GM04503 (cell line): ENCODE measurements at places on chromosomes 12 and 14.

DNA sequence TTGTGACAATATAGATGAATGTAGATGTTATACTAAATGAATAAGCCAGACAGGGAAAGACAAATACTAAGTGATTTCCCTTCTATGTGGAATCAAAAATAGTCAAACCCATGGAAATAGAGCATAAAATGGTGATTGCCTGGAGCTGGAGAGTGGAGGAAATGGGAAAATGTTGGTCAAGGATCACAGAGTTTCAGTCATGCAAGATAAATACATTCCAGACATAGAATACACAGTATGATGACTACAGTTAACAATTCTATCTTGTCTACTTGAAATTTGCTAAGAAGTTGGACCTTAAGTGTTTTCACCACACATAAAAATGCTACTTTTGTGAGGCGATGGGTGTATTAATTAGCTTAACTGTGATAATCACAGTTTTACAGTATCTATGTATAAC is 1182.7 kb downstream of the AACS start:
- DNase-seq = no peak

- DNase-seq = no peak
Observed at GRCh38 chr12:91057368-91058165, at the start of gene KERA. Gene KERA, minus strand, starts transcription at chr12:91058024. Its CDS starts 1,743 bp downstream, at chr12:91056281.

GRCh38 chr12:4742416-4742970 is 22.3 kb downstream of the GALNT8 start:
- DNase-seq = no peak

GRCh38 chr12:117686911-117687377 is 281.8 kb downstream of the KSR2 start:
- DNase-seq = peak; percentile 78

- DNase-seq = no peak
Observed at GRCh38 chr12:92216092-92216491, 70.4 kb upstream of the BTG1 start.

GRCh38 chr14:92651106-92651757 is 97.2 kb downstream of the LGMN start:
- no peak for DNase-seq

- no peak for DNase-seq
Observed at GRCh38 chr14:20799892-20800544, 2.6 kb downstream of the RNASE1 start.
